ENCODE measurements at places on chromosomes 3 and 15. TPM values are rescaled to one million over a fixed set of nuclear protein-coding genes. Genes with fewer than 3 reads are reported as not detected.

The GASK1A gene
- total RNA-seq, result not detected

GRCh38 chr15:72116731-72117485 lies 1.0 kb downstream of the MYO9A start:
- DNase-seq, result peak; percentile 34

DNA sequence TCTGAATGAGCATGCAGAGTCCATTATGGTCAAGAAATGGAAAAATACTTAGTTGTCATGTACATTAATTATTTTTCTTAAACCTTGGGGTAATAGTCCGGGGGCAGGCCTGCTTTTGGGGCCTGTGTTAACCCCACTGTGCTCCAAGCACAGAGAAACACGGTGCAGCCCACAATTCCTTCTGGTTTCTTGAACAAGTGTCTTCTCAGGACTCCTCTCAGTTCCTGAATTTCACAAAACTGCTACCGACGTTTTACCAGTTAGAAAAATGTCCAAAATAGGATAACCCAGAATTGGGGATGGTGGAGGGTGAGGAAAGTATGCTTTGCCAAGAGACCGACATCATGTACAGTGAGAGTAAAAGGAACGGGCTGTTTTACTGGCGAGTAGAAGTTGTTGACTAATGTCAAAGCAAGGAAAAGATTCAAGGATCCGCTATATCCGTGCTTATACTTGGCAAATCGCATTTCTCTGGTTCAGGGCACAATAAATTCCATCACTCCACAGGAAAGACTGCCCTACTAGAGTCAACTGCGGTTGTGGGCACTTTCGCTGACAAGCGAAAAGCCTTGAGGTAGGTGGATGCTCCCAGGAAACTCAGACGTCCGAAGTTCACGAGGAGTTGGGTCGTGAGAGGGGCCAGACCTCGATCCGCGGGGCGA lies 495 bp upstream of the NXPE3 start:
- no peak for DNase-seq

The GOLGA6L7 gene
- total RNA-seq, result not detected

The A4GNT gene
- not detected for total RNA-seq

The RTP1 gene
- not detected for total RNA-seq

The AGBL1 gene
- not detected for total RNA-seq
